ENCODE measurements at places on chromosomes 12 and 14.

GRCh38 chr12:95533985-95534384 lies 17.3 kb downstream of the USP44 start:
- no peak for DNase-seq

DNA sequence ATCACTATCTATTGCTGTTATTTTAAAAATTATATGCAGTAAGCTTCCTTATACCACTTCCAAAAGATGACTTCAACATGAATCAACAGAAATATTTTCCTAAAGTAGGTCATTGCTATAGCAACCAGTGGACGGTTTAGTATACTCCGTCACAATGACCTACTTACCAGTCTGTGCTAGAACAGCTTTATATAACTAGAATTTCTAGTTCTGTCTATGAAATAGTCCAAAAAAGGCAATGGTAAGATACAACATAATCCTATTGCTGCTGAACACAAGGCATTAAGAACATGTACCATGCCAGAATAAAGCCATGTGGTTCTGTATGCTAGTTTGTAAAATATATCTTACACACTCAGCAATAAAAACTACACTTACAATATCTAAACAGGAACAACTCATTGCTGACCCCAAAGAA lies 40.7 kb upstream of the MTERF2 start:
- peak; percentile 92 for DNase-seq

GRCh38 chr14:45251912-45252311 lies 1.1 kb downstream of the MIS18BP1 start:
- no peak for DNase-seq

- DNase-seq: no peak
Measured at GRCh38 chr12:75783093-75783877, 248.3 kb downstream of the PHLDA1 start.

GRCh38 chr12:25328072-25328712 lies 77.5 kb upstream of the KRAS start:
- peak; percentile 49 for DNase-seq

- no peak for DNase-seq
Measured at GRCh38 chr12:28308891-28309290, 118.6 kb downstream of the CCDC91 start.

GRCh38 chr14:67166450-67166853 lies 22.8 kb upstream of the GARIN2 start:
- DNase-seq: peak; percentile 43

DNA sequence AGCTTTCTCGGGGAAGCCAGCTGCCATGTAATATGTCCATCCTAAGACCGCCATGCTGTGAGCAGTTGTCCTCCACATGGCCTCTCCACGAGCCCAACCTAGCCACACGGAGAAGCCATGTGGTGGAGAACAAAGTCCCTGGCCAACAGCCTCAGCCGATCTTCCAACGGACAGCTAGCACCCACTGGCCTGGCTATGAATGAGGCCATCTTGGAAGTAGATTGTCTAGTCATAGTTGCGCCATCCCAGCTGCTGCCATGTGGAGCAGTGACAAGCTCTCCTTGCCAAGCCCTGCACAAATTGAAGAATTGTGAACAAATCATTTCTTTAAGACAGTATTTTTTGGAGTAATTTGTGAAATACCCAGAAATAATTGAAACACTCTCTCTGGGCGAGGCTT lies 49.3 kb upstream of the USP44 start:
- DNase-seq: no peak

DNA sequence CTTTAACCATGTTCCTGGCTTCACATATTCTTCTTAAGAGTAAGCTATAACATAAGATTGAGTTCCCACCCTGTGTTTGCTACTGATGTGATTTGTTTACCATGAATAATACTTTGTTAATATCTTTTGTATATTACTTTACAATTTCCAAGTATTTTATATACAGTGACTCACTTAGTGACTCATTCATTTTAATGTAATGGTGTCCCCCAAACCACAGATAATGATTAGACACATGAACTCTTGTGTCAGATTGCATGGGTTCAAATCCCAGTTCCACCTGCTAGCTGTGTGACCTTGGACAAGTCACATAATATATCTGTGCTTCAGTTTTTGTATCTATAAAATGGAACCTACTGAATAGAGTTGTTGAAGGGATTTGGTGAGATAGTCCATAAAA lies 76.1 kb downstream of the MYF5 start:
- DNase-seq: peak; percentile 8
